ENCODE measurements at places on chromosomes 6 and 20.

DNA sequence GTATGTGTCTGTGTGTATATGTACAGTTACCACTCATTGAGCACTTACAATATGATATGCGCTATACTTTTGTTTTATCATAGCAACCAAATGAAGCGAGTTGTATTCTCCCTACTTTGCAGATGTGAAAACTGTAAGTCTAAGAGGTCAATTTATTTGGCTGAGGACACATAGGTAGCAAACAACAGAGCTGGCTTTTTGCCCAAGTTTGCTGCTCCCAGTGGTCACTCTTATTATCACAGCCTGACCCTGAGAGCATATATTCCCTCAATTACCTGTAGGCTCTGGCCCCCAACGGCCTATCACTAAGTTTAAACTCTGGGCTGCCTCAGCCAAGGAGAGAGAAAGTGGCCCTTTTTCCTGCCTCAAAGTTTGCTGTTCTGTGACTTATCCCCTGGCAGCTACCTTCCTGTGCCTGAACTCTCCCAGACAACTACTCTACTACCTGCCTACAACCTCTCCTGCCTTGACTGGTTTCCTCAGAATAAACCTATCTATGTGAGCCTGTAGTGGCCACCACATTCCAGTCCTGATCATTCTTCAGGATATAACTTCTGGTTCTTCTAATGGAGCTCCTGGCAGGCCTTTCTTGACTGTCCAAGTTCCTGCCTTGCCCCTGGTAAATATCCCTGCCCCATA, 221.8 kb downstream of the FRK start:
- no peak for DNase-seq

GRCh38 chr20:24880356-24880755, 68.7 kb upstream of the CST7 start:
- DNase-seq, result no peak

DNA sequence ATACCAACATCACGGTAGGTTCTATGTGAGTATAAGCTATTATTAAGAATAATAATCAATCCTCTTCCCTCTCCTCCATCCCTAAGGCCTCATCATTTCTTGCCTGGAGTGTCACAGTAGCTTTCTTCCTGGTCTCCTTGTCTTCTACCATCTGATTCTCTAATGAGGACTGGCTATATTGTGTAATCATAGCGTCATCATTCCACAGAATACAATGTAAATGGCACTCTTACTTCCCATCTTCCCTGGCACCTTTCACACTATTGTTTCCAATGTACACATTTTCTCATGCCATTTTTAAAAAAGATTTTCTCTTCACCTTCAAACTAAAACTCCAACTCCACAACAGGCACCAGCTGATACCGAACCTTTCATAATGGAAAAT, 2.2 kb upstream of the BTN3A2 start:
- no peak for DNase-seq

DNA sequence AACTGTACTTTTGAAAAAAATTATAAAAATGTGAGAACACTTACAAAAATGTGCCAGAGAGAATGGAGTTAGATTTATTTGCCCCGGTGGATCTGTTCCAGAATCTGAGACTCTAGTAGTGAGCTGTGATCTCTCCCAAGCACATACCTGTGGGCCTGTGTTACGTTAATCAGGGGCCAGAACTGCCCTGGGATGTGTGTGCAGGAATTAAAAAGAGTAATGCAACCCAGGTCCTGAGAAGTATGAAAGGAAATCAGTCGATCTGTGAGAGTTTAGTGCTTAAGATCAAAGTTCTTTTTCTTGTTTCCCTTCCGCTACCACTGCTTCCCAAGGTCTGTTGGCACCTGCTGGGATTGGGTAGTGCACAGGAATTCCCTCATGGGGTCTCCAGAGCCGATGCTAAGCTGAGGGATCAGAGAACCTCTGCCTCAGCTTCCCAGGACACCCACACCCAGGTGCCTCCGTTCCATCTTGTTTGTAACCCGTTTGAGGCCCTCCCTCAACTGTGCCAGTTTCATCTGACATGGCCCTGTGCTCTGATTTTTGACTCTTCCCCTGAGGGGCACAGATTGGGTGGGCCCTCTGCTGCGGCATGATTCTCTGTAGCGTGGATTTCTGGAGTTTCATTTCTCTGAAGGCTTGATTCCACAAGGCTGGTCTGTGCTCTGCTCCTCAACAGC, 87.7 kb downstream of the RREB1 start:
- DNase-seq, result no peak

DNA sequence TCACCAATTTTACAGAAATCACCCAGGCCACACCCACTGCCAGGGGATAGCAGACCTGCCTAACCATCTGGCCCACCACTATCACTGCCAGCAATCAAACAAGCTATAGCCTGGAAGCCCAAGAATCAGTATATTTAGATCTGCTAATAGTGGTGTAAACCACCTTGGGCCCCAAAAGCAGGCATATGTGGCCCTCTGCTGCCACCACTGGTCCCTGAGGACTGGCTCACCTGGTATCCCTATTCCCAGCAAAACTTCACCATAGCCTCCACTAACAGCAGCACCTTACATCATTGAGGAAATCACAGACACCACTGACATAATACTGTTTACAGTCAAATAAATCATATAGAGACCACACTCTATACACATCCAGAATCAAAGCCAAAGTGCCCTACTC, 880.4 kb upstream of the MAN1A1 start:
- DNase-seq, result no peak

- DNase-seq, result no peak
Measured at GRCh38 chr20:56187534-56188165, 60.9 kb upstream of the MC3R start.

DNA sequence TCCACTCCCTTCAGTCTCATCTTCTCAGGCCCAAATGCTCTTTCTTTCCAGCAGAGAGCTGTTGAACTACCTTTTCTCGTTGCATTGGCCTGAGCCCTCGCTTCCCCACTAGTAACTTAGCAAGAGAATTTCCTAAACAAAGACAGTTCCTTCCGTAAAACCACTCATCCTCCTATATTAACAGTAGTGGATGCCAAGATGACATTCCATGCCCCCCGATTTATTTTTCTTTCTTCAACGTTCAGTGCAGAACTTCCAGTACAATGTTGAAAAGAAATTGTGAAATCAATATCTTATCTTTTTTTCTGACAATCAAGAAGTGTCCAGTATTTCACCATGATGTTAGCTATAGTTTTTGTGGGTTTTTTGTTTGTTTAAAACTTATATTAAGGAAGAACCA, 45.8 kb downstream of the SOX4 start:
- DNase-seq, result no peak

DNA sequence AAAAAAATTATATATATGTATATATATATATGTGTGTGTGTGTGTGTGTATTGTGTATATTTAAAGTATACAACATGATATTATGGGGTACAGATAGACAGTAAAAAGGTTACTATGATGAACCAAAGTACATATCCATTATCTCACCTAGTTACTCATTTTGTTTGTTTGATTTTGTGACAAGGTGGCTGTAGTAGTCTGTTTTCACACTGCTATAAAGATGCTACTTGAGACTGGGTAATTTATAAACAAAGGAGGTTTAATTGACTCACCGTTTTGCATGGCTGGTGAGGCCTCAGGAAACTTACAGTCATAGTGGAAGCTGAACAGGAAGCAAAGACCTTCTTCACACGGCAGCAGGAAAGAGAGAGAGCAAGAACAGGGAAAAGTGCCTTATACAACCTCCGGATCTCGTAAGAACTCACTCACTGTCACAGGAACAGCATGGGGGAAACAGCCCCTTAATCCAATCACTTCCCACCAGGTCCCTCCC, 30.2 kb upstream of the DACT2 start:
- DNase-seq, result no peak

All from stimulated activated CD8-positive, alpha-beta memory T cell treated with anti-CD3 and anti-CD28 coated beads, Interleukin-4, amount 100 ng/mL, for 1 hour (primary cell).